Activated CD8-positive, alpha-beta memory T cell treated with anti-CD3 and anti-CD28 coated beads for 4 hours (primary cell): ENCODE measurements at places on chromosomes 5 and 9.

- no peak for DNase-seq
These were observed 2.5 kb upstream of the TMEM174 start for GRCh38 chr5:73170522-73170921.

GRCh38 chr9:81626511-81626910 lies 62.8 kb downstream of the TLE1 start:
- DNase-seq, result no peak

GRCh38 chr5:80348171-80348570 lies 28.4 kb downstream of the SPZ1 start:
- DNase-seq, result no peak

DNA sequence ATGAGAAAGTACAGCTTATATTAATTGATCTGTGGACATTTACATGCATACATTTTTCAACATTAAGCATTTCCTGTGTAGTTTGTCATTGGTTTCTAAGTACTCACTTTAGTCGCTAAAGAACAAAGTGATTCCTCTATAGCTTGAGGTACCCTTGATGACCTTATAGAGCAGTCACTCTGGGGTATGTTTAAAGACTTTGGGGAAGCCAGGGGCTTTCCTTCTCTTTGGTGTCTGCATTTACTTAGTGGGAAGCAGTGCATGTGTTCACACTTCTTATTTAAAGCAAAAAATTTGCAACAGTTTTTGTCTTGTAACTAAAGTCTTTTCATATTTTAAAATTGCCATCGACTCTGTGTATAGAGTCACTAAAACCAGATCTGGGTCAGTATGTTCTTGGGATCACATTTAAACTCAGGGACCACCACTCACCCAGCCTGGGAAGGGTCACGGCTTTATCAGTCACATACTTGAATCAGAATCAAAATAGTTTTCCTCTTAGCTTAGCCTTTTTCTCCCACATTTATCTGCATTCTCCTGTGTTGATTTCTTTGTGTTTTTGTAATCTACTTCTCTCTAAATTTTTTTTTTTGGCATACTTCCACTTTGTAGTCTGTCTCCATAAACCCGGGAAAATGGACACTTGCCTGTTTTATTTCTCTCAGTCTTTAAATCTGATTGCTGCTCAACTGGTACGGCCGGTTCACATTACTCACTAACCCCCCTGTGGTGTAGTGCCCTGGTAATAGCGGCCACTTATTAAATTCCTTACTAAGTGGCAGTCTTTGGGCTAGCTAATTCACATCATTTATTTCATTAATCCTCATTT lies 143.9 kb upstream of the FBN2 start:
- no peak for DNase-seq

GRCh38 chr9:99003308-99003707 lies 59.6 kb downstream of the COL15A1 start:
- no peak for DNase-seq
